Endothelial cell (in vitro differentiated cells): ENCODE measurements at places on chromosomes 5 and 9. TPM values are rescaled to one million over a fixed set of nuclear protein-coding genes. Genes with fewer than 3 reads are reported as not detected.

The IZUMO3 gene
- not detected for total RNA-seq

The LCP2 gene
- 13.8 TPM for total RNA-seq

The LIX1 gene
- 0.46 TPM for total RNA-seq

The FOXD4L4 gene
- 0.13 TPM for total RNA-seq

The NUTM2G gene
- not detected for total RNA-seq

The IGFBPL1 gene
- 9.1 TPM for total RNA-seq

The PCDHB4 gene
- total RNA-seq: 2.3 TPM

The DBN1 gene
- total RNA-seq: 315 TPM

The MARCHF11 gene
- 2.2 TPM for total RNA-seq

The ABL1 gene
- 121 TPM for total RNA-seq

DNA sequence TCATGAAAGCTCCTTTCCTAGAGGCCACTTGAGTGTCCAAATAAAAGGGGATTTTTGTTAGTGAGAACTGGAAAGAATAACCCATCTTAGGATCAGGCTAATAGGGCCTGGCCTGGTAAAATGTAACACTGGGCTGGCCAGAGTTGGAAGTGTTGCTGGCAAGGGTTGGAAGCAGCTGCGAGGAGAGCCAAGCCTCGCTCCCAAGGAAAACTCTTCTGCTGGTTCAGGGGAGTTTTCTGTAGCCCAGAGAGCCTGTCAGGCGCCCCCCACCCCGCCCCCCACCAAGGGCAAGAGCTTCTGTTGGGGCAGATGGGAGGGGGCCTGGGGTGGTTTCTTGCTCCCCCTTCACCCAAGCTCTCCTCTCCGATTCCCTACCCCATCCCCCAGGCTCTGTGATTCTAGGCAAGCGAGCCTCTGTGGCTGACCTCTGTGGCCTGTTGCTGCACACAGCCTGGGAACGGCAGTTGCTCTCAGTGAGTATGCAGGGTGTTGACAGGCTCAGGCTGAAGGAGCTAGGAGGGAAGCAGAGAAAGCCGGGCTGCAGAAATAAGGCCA, 547.8 kb downstream of the CCDC171 start:
- no peak for DNase-seq

GRCh38 chr5:36305571-36306326, 4.0 kb upstream of the RANBP3L start:
- peak; percentile 21 for DNase-seq

GRCh38 chr5:42952578-42952974, 87.5 kb downstream of the ANXA2R start:
- DNase-seq: no peak

DNA sequence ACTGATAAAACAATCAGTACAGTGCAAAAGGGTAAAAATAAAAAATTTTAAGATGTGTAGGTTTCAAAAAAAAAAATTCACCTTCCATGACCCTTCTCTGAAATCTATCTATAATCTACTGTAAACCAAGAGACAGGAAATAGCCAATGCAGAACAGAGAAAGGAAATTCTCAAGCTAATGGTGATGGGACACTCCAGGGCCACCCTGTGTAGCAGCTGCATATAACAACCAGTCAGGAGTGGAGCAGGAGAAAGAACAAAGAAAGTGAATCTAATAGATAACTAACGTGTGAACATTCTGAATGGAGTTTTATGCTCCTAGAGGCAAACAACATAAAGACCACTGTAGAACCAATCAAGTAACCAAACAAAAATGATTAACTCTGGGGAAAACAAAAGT, 16.6 kb downstream of the SPTLC1 start:
- no peak for DNase-seq

- no peak for DNase-seq
These were observed 35.8 kb upstream of the MAST4 start for GRCh38 chr5:66560371-66560770.

- DNase-seq: no peak
These were observed 128.1 kb upstream of the SLIT3 start for GRCh38 chr5:169429044-169429443.

DNA sequence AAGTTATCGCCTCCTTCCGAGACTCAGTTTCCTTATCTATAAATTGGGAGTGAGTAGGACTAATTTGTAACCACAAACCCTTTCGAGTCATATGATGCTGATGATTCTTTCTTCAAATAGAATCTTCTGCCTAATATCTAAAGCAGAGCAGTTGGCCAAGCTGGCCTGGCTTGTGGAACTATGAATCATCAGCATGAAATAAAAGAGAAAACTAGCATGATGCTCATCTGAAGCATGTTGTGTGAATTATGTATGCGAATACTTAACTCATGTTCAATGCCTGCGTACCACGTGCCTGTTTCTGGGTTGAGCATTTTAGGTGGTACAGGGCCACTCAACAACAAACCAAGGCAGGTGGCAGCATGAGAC, 15.0 kb upstream of the ORM1 start:
- no peak for DNase-seq

DNA sequence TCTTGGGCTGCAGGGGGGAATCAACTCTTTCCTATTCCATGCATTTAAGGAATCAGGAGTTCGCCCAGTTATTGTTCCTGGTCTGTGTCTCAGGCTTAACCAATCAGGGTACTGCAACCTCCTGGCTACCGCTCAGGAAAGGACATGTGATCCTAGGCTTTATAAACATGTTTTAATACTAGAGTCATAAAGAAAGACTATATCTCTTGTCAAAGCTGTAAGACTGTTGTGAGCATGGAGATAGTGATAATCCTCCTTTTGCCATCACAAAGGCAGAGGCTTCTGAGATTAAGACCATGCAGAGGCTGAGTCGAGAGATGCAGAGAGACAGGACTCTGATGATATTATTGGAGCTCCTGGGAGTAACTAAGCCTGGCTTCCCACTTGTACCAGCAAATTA, 137.0 kb downstream of the YIPF5 start:
- no peak for DNase-seq

- no peak for DNase-seq
These were observed 10.9 kb downstream of the AQP3 start for GRCh38 chr9:33436445-33436844.

DNA sequence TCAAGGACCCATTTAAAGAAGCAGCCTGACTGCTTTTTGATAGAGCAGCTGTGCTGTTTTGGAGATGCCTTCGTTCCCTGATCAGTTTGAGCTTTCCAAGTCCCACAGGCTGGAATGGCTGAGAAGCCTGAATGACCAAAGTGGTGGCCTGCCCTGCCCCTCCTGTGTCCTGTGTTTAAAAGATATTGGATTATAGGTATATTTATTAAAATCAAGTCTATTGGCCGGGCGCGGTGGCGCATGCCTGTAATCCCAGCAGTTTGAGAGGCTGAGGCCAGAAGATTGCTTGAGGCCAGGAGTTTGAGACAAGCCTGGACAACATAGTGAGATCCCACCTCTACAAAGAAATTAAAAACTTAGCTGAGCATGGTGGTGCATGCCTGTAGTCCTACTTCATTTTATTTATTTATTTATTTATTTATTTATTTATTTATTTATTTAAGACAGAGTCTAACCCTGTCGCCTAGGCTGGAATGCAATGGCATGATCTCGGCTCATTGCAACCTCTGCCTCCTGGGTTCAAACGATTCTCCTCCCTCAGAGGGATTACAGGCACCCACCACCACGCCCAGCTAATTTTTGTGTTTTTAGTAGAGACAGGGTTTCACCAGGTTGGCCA, 87.7 kb downstream of the CACNA1B start:
- no peak for DNase-seq

DNA sequence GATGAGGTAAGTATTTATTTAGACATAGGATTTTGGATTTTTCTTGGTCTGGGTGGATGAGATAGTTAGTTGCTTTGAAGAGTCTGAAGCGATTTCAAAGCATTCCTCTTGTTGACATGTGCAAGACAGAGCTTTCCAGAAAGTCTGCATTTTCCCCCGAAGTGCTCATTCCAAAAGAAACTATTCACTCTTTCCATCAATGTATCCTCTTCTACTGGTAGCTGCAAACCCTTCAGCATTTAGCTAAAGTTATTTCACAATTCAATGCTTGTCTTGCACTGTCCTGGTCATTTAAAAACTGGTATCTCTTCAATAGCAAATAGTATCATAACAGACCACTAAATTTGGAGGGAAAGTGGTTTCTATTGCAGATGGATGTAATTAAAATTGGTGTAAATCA, 13.0 kb downstream of the NREP start:
- DNase-seq: no peak

DNA sequence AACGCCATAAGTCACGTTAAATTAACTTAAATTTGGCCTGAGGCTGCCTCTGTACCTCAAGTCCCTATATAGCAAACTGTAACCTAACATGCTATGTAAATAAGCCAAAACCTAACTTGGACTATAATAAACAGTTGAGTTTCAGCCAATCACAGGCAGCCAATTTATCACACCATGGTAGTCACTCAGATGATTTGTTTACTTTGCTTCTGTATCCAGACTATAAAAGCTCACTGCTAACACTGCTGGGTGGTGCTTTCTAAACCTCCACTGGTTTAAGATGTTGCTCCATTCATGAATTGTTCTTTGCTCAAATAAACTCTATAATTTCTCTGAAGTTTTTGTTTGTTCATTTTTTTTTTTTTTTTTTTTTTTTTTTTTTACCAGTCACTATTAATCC, 62.8 kb downstream of the TRPM3 start:
- DNase-seq: no peak

DNA sequence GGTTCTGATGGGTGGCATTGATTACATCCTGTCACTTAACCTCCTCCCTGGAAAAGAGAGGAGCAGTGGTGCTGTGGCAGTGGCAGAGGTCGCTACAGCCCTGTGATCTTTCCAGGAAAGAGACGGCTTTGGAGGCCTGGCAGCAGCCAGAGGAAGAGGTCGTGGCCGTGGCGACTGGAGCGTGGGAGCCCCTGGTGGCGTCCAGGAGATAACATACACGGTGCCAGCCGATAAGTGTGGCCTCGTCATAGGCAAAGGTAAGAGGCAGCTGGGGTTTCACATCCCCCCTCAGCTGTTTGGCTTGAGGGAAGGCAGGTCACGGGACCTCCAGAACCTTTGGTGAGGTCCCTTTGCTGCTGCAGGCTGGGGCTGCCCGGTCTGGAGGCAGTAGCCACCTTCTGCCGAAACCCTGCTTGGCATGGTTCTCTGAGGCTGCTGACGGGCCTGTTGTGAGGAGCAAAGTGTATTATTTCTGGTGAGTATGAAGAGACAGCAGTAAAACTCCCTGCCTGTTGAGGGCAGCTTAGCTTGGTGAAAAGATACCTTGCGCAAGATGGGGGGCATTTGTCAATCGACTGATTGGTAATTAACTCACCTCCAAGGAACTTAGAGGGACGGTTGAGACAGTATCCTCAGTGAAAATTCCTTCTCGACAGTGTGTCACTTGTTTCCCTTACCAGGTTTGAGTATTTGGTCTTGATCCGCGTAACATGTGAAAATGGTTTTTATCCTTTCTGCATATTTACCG, 38.0 kb upstream of the PRDM12 start:
- no peak for DNase-seq

- no peak for DNase-seq
These were observed 133.3 kb downstream of the FAM174A start for GRCh38 chr5:100668511-100668910.

GRCh38 chr9:35397923-35398322, 92.0 kb upstream of the RUSC2 start:
- no peak for DNase-seq

DNA sequence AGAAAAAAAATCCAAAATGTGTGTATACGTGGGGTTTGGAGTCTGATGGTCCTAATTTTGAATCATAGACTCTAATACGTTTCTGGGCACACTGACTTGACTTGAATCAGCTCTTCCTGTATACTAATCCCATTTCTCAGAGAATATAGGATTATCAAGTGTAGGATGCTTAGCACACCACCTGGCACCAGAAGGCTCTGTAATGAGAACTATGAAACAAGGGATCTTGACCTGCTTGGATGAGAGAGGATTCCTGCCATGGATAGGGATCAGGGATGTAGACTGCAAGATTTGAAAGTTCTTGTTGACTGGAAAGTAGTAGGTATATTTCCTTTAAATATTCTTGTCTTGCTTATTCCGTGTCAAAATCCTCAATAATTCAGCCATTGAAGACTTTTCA, 7.8 kb downstream of the HSPA4 start:
- DNase-seq: no peak

- no peak for DNase-seq
These were observed 11.8 kb downstream of the SLC25A48 start for GRCh38 chr5:135846311-135846710.

- peak; percentile 14 for DNase-seq
These were observed 107.9 kb upstream of the LARP1 start for GRCh38 chr5:154647114-154647760.

GRCh38 chr5:68334553-68334886, 119.0 kb downstream of the PIK3R1 start:
- DNase-seq: no peak

DNA sequence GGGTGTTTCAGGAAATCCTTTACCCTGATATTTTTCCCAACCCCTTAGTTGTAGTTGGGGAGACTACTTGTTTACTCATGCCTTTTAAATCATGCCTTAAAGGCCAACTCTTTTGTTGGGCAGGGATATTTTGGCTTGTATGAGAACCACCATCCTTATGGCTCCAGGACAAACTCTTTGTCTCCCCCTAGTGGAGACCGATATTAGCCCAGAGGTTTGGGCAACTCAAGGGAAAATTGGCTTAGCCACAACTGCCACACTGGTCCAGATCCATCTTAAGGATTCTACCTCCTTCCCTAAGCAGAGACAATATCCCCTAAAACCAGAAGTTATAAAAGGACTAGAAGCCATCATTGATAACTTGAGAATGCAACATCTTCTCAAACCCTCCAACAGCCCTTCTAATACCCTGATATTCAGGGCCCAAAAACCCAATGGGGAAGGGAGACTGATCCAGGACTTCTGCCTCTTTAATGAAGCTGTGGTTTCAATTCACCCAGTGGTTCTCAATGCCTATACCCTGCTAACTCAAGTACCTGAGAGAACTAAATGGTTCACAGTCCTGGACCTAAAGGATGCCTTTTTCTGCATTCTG, 100.9 kb upstream of the HCN1 start:
- DNase-seq: no peak

- no peak for DNase-seq
These were observed 627.9 kb upstream of the RORB start for GRCh38 chr9:73869264-73869663.
